ENCODE measurements at places on chromosomes 3 and 15. TPM values are rescaled to one million over a fixed set of nuclear protein-coding genes. Genes with fewer than 3 reads are reported as not detected.

DNA sequence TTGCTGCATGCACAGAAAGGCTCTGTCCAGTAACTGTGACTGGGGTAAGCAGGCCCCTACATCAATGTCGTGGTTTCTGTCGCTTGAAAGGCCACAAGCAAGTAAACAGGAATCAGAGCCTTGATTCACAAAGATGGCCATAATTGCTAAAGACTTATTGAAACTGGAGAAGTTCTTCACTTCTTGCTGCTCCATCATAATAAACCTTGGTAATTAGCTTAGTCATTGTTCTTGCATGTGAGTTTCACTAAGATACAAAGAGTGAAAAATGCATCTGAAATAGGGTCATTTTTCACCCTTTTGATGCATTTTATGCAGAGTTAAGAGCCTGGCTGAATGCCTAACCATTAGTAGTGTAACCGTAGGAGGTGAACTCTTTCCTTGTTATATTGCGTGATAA lies 3.2 kb downstream of the SEMA6D start:
- H3K27me3 ChIP-seq = peaks cover 25% of the 10 kb centered on the region
- no peak overlapping the region for H3K27ac ChIP-seq
- DNase-seq = no peak
- no peak overlapping the region for H3K4me3 ChIP-seq

- H3K36me3 ChIP-seq = no peaks in the 10 kb centered on the region
- H3K27me3 ChIP-seq = no peaks in the 10 kb centered on the region
- DNase-seq = no peak
- peaks cover 32% of the 10 kb centered on the region for H3K4me1 ChIP-seq
- H3K27ac ChIP-seq = peak overlapping the region; percentile 65
Measured at GRCh38 chr3:151169262-151169947, 33.6 kb downstream of the GPR171 start.

DNA sequence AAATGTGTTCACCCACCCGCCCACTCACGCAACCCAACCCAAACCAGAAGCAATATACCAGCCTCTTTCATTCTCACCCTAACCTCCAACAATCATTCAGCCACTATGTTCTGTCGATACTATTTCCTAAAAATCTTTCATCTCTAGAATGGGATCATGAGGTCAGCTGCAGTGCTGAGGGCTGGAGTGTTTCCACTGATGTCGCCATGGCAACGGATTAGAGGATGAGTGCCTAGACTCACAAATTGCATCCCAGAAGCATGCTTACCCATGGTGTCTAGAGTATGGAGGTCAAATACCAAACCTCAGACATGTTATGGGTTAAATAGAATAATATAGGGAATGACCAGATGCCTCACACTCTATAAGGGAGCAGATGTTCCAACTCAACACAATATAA lies 138.5 kb downstream of the GABRB3 start:
- H3K27me3 ChIP-seq = no peaks in the 10 kb centered on the region
- no peak overlapping the region for H3K27ac ChIP-seq

DNA sequence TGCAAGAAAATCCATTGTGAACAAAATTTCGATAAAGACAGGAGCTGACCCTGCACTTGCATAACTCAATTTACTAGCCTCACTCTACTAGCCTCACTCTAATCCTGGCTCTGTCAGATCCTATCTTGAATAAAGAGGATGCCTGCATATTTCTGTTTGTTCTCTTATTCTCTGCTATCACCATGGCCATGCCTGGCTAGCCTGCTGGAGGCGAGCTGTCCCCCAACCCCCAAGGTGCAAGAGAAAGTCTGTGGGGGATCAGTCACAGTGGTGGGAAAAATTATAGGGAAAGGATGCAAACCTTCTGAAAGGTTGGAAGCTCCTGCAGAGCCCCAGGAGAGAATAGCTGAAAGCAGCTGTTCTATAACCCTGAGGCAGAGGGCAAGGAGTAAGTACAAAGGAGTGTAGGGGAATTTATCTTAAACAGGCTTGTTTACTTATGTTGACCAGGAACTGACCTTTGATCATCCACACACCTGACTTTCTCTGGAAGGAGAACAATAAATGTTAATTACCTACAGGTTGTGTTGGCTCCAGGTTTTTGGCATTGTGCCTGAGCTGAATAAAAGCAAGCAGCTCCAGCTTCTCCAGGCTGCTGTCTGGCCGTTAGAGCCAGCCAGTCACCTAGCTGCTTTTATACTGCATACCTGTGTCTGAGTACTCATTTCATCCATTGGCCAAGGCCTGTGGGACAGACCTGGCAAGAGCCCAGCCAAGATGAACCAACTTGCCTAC lies 137.7 kb upstream of the RASGRP1 start:
- H3K27me3 ChIP-seq = no peaks in the 10 kb centered on the region
- H3K4me1 ChIP-seq = peaks cover 11% of the 10 kb centered on the region
- no peak overlapping the region for H3K27ac ChIP-seq
- DNase-seq = no peak
- H3K4me3 ChIP-seq = no peak overlapping the region

- no peaks in the 10 kb centered on the region for H3K27me3 ChIP-seq
- peaks cover 19% of the 10 kb centered on the region for H3K36me3 ChIP-seq
- H3K4me3 ChIP-seq = no peak overlapping the region
- peaks cover 61% of the 10 kb centered on the region for H3K4me1 ChIP-seq
- peak overlapping the region; percentile 6 for H3K27ac ChIP-seq
Measured at GRCh38 chr3:45987368-45988291, 8.0 kb downstream of the FYCO1 start.

GRCh38 chr3:74789111-74789510 lies 174.7 kb upstream of the CNTN3 start:
- H3K27me3 ChIP-seq = no peaks in the 10 kb centered on the region
- no peak overlapping the region for H3K27ac ChIP-seq
- no peaks in the 10 kb centered on the region for H3K4me1 ChIP-seq
- DNase-seq = no peak

Gene ASB14
- total RNA-seq = not detected

Gene LRRC2
- not detected for total RNA-seq

All from natural killer cell (primary cell).